Skeletal muscle cell (primary cell): ENCODE measurements at places on chromosomes 3 and 15.

- no peak for DNase-seq
Observed at GRCh38 chr3:57434041-57434440, 110.1 kb downstream of the DNAH12 start.

DNA sequence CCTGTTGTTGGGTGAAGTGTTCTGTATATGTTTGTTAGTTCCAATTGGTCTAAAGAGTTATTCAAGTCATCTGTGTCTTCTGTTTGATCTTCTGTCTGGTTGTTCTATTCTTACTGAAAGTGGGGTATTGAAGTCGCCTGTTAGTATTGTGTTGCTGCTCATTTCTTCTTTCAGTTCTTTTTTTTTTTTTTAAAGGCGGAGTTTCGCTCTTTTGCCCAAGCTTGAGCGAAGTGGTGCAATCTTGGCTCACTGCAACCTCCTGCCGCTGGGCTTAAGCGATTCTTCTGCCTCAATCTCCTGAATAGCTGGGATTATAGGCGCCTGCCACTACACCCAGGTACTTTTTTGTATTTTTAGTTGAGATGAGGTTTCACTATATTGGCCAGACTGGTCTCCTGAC, 23.5 kb downstream of the PFN2 start:
- DNase-seq, result no peak

GRCh38 chr15:33503681-33504080, 192.9 kb downstream of the RYR3 start:
- DNase-seq, result no peak

GRCh38 chr3:154818676-154819255, 261.4 kb upstream of the MME start:
- no peak for DNase-seq

DNA sequence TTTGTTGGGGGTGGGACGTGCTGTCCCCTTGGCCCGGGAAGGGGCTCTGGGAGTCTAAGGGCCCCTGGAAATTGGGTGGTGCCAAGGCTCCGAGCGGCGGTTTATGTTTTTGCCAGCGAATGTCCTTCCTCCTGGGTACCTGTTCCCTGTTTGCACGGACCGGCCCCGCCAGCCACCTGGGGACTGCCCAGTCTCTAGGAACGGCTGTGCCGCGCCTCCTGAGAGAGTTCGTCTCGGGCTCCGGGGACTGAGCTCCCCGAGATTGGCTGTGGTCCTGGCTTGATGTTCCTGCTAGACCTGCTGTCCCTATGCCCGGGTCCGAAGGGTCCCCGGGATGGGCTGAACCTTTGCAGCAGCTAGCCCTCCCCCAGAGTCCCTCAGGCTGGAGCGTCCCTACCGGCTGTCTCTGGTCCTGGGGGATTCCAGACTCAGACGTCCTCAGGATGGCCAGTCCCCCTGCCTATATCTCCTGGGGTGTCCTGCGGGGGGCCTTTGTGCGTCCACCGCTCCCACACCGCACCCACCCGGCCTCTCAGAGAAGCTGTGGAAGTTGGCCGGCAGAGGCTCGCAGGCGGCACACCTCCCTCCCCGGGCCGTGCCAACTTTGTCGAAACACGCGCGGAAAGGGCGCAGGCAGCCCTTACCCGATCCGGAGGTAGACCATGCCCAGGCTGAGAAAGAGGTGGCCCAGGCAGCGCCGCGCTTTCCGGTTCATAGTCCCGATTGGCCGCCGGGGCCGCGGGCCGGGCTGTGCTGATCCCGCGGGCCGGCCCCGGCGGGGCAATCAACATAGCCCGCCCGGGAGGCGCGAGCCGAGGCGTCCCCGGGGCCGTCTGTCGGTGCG, 547 bp downstream of the WNT7A start:
- no peak for DNase-seq

DNA sequence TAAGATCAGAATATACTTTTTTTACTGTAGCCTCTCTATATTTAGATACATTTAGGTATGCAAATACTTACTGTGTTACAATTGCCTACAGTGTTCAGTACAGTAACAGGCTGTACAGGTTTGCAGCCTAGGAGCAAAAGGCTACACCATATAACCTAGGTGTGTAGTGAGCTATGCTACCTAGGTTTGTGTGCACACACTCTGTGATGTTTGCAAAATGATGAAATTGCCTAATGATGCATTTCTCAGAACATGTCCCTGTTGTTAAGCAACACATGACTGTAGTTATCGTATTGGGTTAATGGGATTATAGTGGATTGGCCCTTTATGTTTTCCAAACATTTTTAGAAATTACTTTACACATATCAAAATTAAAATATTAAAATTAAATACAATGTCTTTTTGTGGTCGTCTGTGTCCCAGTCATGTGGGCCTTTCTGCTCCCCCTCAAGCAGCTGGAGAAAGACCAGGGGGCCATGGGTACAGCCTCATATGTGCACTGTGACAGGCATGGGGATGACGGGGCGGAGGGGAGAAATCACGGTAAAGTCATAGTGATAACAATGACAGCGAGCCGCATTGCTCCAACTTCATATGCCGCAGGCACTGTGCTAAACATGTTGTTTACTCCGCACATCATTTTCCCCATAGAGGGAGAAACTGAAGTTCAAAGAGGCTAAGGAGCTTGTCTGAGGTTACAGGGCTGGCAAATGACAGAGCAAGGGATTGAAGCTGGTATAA, 27.4 kb upstream of the PLA2G4E start:
- no peak for DNase-seq

DNA sequence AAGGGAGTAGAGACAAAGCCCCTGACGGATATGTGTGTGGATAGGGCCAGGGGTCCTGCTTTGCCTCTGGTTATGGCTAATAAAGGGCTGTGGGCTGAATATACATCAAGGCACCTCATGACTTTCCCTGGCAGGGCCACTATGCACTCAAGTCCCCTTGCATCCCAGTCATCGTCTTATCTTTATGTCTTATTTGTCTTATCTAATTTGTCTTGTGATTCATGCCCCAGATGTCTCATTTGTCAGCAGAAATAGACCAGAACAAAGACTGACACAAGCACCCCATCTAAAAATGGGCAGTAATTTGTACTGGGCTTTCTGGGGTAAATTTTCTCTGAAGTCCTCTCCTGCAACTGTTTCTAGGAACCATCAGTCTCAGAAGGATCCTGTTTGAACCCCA, 68.6 kb downstream of the ITGA11 start:
- DNase-seq, result no peak

- peak; percentile 94 for DNase-seq
Observed at GRCh38 chr3:170751083-170751898, 118.7 kb downstream of the RPL22L1 start.

GRCh38 chr3:11053926-11054503, 61.5 kb downstream of the SLC6A1 start:
- DNase-seq, result no peak

DNA sequence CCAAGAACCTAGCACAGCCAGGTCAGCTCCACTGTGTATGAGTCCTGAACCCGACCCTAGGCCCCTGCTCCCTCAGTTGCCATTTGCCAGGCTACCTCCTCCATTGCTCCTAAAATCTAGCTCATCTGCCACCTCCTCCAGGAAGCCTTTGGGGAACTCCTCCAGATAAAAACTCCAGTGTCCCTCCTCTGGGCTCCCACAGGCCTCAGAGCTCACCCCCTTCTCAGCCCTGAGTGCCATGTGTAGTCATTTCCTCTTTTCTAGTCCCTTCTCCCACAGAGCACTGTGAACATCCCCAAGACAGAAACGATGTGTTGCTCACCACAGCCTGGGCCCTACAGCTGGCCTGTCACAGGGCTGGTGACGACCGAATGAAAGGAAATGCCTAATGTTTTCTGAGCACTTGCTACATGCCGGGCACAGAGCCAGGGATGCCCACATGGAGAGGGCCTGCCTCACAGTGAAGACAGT, 61.0 kb downstream of the IQSEC1 start:
- DNase-seq, result no peak

- peak; percentile 59 for DNase-seq
Observed at GRCh38 chr3:156483961-156484787, 70.7 kb downstream of the SSR3 start.

DNA sequence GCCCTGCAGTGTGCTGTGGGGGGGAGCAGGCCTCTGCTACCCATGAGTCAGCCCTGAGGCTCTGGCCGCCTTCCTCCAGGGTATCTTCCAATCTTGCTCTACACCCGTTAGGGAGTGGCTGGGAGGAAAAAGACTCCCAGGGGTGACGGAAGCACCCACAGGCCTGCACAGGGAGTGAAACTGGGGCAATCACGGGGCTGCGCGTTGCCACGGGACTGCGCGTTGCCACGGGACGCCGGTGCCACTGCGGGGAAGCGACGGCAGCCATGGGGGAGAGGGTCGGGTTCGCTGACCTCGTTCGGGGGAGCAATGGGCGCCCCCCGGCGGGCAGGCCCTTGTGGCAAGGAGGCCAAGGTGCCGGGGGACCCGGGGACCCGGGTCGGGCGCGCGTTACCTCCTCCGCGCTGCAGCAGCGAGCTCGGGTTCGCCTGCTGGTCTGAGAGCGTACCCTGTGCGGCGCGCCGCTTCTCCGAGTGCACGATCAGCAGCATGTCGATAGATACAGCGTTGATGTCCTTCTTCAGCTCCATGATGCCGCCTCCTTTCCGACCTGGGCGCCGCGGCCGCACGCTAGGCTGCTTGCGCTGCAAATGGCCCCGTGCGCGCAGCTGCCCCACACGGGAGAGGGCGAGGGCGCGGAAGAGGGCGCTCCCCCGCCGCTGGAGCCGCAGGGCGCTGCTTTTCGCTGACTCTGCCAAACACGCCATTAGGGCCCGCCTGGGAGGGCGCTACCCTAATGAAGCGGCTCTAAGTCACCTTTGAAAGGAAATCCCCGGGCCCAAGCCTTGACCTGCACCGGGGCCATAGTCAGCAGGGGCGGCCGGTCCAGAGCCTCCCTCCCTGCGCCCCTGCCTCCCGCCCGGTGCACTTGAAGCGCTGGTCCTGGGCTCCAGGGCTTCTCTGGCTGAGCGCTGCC, at the start of gene KY:
TSS of gene KY (minus strand) at position 592 of the 916 bp plus-strand sequence. CDS start at position 530, 62 bp downstream.
- DNase-seq, result no peak

DNA sequence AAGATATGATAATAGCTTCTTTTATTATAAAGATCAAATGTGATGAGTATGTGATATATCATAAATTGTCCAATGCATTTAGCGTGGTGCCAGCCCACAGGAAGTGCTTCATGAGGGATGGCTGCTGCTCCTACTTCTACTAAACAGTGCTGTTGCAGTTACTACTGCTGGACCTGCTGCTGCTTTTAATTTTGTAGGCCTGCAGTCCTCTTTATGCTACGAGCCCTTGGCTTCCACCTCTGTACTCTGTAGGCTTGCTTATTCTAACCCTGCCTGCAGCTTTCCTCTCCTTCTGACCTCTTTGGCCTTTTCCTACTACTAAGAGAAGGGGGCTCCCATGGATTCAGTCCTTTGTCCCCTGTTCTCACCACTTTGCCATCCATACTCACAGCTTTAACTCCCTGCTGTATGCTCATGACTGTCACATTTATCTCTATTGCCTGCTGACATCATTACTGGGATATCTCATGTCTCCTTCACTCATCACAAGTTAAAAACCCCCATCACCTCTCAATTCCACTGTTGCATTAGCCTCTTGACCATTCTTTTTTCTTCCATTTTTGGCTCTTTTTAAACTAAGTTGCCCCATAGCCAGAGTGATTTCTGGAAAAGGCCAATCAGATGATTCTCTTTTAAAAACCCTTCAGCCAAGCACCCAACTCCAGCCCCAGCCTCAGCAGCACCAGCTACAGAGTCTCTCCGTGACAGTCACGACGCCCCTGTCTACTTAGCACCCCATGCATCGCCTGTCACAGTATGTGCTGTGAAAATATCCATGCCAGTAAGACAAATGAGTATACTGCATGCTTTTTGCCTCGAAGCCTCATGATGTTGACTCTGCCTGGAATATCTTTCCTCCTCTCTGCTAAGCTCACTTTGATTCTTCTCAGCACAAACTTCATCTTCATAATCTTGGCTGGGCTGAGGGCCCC, 56.3 kb downstream of the PLCL2 start:
- DNase-seq, result no peak

- peak; percentile 51 for DNase-seq
Observed at GRCh38 chr3:25594007-25594502, 70.7 kb downstream of the TOP2B start.

- DNase-seq, result no peak
Observed at GRCh38 chr3:140399871-140400270, 278.0 kb upstream of the TRIM42 start.

GRCh38 chr3:13243586-13243985, 170.4 kb upstream of the IQSEC1 start:
- DNase-seq, result no peak

DNA sequence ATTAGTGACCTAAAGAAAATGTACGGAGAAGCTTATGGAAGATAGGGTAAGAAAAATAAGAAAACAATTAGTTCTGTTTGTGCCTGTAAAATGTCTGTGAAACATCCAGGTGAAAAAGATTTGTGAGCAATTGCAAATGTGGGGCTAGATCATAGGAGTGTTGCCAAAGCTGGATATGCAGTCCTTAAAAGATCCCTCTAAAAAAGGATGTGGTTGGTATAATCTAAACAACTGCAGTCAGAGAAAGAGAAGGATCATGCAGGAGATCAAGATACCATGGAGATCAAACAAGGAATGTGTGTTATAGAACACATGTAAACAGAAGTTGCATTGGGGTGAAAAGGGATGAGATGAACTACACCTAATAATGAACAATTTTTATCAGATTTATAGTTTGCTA, 116.8 kb downstream of the ALCAM start:
- no peak for DNase-seq

- no peak for DNase-seq
Observed at GRCh38 chr3:12439161-12439940, 44.9 kb upstream of the TSEN2 start.

DNA sequence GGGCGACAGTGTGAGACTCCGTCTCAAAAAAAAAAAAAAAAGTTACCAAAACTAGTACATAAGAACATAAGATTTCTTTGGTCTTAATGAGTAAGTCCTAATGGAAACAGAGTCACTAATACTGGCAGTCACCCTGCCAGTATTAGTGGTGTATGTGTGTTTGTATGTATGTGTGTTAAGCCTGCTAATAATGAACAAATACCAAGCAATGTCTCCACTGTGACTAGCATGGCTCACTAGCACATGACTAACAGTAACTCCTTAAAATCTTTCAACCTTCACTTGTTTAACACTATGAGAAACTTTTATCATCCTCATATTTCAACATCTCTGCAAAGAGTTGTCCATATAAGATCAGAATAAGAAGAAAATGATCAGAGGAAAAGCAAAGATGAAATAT, 231.0 kb upstream of the ATP11B start:
- no peak for DNase-seq

DNA sequence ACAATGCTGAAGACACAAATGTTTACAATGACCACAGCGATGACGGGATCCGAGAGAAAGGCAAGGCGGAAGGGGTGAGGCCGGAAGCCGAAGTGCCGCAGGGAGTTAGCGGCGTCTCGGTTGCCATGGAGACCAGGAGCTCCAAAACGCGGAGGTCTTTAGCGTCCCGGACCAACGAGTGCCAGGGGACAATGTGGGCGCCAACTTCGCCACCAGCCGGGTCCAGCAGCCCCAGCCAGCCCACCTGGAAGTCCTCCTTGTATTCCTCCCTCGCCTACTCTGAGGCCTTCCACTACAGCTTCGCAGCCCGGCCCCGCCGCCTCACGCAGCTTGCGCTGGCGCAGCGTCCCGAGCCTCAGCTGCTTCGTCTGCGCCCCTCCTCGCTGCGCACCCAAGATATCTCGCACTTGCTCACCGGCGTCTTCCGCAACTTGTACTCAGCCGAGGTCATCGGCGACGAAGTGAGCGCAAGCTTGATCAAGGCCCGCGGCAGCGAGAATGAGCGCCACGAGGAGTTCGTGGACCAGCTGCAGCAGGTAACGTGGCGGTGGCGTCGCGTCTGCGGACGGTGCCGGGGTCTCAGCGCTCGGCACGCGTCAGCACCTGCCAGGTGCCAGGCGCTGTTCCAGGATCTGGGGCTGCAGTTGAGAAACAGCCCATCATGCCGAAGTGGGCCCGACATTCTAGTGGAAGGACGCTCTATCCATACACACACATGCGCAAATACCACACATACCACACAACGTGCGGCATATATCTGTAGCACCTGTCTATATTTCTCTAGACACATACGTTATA, at the start of gene DLEC1:
TSS of gene DLEC1 (plus strand) at position 108 of the 798 bp plus-strand sequence. CDS start at position 126, 18 bp downstream.
- DNase-seq, result no peak
